Activated naive CD8-positive, alpha-beta T cell treated with anti-CD3 and anti-CD28 coated beads, Interleukin-2, amount 10 ng/mL, durations not matched to agents 7 days and 5 days (primary cell): ENCODE measurements at places on chromosomes 11 and 22. TPM values are rescaled to one million over a fixed set of nuclear protein-coding genes. Genes with fewer than 3 reads are reported as not detected.
A peak's percentile ranks its signal among the peaks of the same experiment; 100 is the strongest.

DNA sequence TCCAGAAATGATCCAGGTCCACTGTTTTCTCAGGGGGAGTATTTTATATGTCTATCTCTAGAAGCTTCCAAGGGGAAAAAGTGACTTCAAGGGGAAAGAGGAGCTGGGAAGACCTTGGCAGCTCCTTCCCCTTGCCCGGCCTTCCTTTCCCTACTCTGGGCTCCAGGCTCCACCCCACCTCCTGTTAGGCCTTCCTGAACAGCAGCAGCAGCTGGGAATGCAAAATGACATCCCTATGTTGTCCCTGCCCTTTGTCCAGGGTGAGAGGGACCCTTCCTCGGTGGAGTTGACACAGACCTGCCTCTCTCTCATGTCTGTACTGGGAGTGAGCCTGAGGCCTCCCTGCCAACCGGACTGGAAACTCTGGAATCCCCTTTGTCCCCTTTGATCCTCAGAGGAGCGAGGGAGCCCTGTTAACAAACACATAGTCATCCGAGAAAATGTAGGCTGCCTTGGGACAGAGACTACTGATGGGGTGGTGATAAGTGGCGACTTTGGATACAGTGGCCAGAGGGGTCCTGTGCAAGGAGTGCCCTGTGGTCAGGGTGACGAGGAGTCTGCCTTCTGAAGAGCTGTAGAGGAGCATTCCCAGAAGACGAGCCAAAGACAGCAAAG is 9.0 kb upstream of the MALAT1 start:
- H3K27me3 ChIP-seq, result peaks cover 2% of the 10 kb centered on the region
- no peak for DNase-seq
- H3K36me3 ChIP-seq, result no peaks in the 10 kb centered on the region
- H3K27ac ChIP-seq, result no peak overlapping the region
- H3K4me3 ChIP-seq, result no peak overlapping the region

DNA sequence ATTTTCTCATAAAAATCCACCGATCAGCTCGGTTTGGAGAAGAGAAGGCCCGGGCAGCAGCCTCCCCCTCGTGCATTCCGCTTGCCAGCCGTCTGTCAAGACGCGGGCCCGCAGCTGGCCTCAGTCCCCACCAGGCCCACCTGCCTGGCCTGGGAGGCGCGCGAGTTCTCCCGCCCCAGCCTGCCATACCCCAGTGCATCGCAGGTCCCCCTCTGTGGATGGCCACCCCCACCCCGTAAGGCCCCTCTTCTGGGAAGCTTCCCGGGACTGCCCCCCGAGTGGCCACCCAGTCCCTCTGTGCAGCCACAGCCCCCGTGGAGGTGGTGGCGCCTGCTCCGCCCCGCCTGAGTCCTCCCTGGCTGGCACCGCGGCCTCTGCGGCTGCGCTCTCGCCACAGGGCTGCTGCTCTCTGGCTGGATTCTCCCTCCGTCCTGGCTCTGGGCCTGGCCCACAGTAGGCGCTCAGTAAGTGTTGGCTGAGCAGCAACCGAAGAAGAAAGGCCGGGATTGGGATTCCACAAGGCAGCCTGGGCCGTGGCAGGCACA is 74.0 kb upstream of the TCF20 start:
- H3K4me3 ChIP-seq, result peak overlapping the region; percentile 57
- DNase-seq, result no peak
- H3K4me1 ChIP-seq, result no peaks in the 10 kb centered on the region
- H3K36me3 ChIP-seq, result no peaks in the 10 kb centered on the region

DNA sequence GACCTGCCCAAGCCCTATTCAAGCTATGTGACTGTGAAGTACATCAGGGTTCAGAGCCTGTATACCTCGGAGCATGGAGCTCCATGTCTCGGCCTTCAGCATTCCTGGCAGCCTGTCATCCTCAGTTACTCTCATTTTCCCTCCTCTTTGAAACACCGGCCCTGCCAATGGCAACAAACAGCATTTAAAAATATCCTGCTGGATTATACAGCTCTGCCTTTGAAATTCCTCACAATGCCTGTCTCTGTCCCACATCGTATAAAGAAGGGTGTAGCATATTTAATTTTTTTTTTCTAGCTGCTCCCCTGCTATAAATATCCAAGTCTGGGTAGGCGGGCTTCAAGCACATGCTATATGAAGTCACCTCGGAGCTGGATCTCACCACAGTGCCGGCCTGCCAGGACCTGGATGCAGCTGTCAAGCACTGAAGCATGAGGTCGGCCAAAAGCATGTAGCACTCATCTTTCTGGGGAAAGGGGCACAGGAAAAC is 11.8 kb downstream of the ABTB2 start:
- no peak for DNase-seq
- H3K4me1 ChIP-seq, result peaks cover 12% of the 10 kb centered on the region
- H3K27ac ChIP-seq, result no peak overlapping the region
- H3K36me3 ChIP-seq, result no peaks in the 10 kb centered on the region
- H3K27me3 ChIP-seq, result peaks cover 11% of the 10 kb centered on the region
- no peak overlapping the region for H3K4me3 ChIP-seq

DNA sequence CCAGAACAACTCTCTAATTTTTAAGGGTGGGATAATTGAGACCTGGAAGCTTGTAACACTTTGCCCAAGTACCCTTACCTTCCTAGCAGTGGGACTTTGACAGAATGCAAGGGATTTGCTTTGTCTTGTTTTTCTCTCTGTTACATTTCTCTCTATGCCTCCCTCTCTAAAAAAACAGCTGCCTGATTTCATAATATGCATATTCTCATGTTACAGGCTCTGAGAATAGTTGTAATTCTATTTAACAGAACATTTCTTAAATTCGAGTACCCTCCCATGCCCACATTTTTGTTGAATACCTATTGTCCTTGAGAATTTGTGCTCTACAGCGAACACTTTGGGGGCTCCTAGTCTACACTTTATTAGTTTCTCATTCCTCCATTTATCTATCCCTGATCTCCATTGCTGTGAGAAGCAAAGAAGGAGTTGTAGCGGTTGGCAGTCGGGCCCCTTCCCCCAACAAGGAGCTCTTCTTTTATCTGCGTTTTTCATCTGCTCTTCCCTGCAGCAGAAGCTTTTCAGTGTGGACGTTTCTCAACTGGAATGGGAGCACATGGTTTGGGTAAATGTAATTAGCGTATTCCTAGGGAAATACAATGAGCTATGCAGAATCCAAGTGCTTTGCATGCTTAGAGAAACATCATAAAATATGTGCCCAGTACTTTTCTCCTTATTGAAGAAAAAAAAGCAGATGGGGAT is 117.7 kb upstream of the CCDC90B start:
- H3K27me3 ChIP-seq, result no peaks in the 10 kb centered on the region
- H3K4me1 ChIP-seq, result no peaks in the 10 kb centered on the region
- H3K36me3 ChIP-seq, result no peaks in the 10 kb centered on the region
- no peak overlapping the region for H3K4me3 ChIP-seq

DNA sequence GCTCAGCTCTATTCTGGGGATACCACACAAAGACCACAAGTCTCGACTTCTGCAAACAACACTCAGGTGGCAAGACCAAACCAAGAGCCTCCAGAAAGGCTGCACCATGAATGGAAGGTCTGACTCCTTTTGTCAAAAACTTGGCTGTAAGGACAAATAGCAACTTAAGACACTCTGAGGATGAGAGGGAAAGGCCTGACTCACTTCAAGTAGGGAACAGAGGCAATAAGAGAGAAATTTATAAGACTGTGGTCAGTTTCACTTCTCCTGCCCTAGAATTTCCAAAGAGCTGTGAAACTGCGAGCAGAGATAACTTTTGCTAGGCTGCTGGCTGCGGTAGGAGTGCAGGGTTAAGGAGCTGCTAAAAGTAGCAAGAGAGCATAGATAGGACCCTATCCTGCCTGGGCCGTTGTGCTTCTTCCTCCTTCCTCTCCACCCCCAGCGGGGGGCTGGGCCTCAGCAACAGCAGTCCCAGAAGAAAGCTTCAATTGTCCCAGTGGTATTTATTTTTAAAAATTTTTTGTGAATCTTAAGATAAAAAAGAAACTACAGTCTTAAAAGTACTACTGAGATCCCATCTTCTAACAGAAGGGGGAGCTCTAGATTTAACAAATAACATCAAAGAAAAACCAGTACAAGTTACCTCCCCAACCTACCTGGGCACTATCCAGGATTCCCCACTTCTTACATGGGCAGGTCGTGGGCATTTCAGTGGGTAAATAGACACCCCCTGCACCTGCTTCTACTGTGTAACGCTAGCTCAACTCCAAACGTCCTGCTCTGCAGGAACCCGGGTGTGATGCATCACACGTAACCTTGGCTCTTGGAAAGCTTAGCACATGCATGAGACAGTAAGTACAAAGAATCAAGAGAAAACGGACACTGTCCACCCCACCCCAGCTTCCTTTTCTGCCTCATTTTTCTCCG is 66.4 kb downstream of the SGSM3 start:
- H3K4me3 ChIP-seq, result peak overlapping the region; percentile 65
- peak; percentile 53 for DNase-seq
- peaks cover 46% of the 10 kb centered on the region for H3K4me1 ChIP-seq
- H3K36me3 ChIP-seq, result peaks cover 18% of the 10 kb centered on the region
- no peaks in the 10 kb centered on the region for H3K27me3 ChIP-seq

DNA sequence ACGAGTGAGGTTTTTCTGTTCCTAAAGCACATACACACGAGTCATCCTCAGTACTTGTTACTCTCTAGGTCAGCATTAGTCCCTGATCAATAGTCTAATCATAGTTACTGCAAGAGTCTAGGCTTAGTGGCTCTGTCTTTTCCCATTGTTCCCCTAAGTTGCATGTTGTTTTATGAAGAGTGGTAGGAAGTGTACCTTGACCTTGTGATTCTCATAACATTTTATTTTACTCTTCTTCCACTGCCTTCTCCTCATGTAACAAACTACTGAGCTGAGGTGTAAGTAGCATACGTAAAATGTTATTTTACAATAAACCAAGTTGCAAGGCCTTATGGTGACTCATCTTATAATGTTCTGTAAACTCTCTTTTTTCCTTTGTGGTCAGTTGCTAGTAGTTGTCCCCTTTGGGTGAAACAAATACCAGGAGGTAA is 15.0 kb downstream of the METTL15 start:
- no peak overlapping the region for H3K27ac ChIP-seq
- H3K4me3 ChIP-seq, result no peak overlapping the region
- no peaks in the 10 kb centered on the region for H3K27me3 ChIP-seq
- peaks cover 4% of the 10 kb centered on the region for H3K4me1 ChIP-seq
- DNase-seq, result no peak

- H3K4me1 ChIP-seq, result peaks cover 31% of the 10 kb centered on the region
- DNase-seq, result peak; percentile 66
- no peaks in the 10 kb centered on the region for H3K36me3 ChIP-seq
- H3K27me3 ChIP-seq, result no peaks in the 10 kb centered on the region
- H3K4me3 ChIP-seq, result peak within 1 kb of the TSS; percentile 99
- peak within 1 kb of the TSS; percentile 98 for H3K27ac ChIP-seq
Measured at GRCh38 chr11:57515332-57516060, at the start of gene SLC43A1. SLC43A1 (minus strand) TSS chr11:57515702; CDS start chr11:57514111, 1,591 bp downstream.

GRCh38 chr11:84452211-84452610 is 1166.0 kb upstream of the CCDC90B start:
- H3K27me3 ChIP-seq, result no peaks in the 10 kb centered on the region
- no peak for DNase-seq
- H3K36me3 ChIP-seq, result no peaks in the 10 kb centered on the region
- no peaks in the 10 kb centered on the region for H3K4me1 ChIP-seq
- no peak overlapping the region for H3K27ac ChIP-seq

DNA sequence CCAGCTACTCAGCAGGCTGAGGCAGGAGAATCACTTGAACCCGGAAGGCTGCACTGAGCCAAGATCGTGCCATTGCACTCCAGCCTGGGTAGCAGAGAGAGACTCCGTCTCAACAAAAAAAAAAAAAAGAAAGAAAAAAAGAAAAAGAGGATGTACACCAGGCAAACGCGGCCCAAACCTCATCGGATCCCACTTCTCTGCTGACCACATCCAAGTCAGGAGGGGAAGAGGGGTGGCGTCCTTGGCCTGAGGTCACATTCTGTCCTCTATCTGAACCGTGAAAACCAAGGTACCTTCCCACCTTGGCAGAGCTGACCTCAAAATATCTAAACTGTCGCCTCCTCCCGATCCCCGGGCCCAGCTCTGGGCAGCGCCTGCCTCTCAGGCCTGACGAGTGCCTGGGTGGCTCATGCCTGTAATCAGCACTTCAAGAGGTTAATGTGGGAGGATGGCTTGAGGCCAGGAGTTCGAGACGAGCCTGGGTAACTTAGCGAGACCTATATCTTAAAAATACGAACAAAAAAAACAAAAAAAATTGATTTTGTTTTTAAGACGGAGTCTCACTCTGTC is 25.1 kb downstream of the RGL4 start:
- peak overlapping the region; percentile 5 for H3K27ac ChIP-seq
- peaks cover 14% of the 10 kb centered on the region for H3K36me3 ChIP-seq
- H3K4me1 ChIP-seq, result peaks cover 8% of the 10 kb centered on the region
- no peaks in the 10 kb centered on the region for H3K27me3 ChIP-seq

DNA sequence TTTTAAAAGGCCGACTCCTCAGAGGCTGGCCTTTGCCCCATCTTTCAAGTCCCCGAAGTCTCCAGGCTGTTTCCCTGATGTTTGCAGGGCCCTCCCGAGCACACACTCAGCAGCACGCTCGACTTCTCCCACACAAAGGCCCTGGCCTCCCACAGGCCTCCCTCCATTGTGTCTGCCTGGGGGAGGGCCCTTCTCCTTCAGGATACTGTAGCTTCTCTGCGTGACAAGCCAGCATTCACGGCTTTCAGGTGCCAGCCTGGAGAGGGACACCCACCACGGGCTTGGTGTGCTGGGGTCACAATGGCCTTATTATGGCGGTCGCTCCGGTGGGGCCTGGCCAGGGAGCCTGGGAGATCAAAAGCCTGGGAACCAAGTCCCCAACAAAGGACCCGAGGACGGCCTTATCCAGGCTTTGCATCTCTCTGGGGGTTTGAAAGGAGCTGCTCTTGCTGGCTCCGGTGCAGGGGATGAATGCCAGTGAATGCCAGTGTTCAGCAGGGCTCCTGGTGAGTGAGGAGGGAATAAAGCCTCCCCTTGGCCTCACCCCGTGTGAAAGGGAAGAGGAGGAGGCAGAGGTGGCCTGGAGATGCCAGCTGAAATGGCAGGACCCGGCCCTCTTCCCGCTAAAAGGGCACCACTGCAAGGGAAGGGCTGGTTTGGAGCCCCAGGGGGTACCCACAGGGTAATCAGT is 55.0 kb downstream of the TRAF6 start:
- no peak overlapping the region for H3K27ac ChIP-seq
- peaks cover 26% of the 10 kb centered on the region for H3K4me1 ChIP-seq
- no peak for DNase-seq
- no peak overlapping the region for H3K4me3 ChIP-seq
- H3K36me3 ChIP-seq, result no peaks in the 10 kb centered on the region

- H3K4me3 ChIP-seq, result no peak overlapping the region
- H3K27me3 ChIP-seq, result peaks cover under 1% of the 10 kb centered on the region
- H3K27ac ChIP-seq, result no peak overlapping the region
- H3K36me3 ChIP-seq, result no peaks in the 10 kb centered on the region
- DNase-seq, result no peak
Measured at GRCh38 chr11:86688398-86689179, 16.2 kb upstream of the ME3 start.

GP1BB gene
- total RNA-seq, result not detected

FTH1 gene
- 793 TPM for total RNA-seq

CHST1 gene
- not detected for total RNA-seq

KIRREL3 gene
- total RNA-seq, result not detected

OR10AG1 gene
- not detected for total RNA-seq
